ENCODE measurements at places on chromosomes 3 and 15.

DNA sequence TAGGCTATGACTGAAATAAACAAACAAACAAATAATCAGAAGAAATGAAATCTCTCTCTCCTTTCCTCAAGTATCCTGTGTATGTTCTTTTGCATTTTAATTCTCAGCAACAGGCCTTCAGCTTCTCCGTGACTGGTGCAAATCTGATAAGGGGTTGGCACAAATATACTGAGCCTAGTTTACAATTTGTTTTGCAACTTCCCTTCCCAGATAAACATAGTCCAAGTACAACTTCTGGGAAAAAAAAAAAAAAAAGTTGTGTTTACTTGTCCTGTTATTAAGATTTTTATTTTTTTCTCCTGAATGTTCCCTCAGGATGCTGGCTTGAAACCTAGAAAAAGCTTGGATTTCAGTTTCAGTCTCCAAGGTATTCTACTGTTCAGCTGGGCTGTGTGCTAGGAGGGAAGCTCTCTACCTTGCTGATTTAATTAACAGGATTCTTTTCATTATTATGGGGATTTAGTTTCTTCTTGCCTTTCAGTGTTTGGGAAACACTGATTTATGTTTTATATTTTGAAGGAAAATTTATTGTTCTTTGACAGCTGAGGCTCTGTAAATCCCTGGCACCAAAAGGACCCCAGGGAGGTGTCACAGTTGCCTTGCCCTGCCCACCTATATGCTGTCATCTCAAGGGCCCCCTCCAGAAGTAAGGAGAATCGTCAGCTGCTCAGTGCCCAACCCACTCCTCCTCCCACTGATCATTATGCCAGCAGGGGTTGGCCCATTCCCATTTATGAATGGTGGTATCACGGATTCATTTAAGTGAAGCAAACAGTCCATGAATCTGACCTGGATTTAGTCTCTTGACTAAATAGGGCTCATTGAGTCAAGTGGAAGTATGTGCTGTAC, 185.2 kb downstream of the MEIS2 start:
- no peak for DNase-seq

DNA sequence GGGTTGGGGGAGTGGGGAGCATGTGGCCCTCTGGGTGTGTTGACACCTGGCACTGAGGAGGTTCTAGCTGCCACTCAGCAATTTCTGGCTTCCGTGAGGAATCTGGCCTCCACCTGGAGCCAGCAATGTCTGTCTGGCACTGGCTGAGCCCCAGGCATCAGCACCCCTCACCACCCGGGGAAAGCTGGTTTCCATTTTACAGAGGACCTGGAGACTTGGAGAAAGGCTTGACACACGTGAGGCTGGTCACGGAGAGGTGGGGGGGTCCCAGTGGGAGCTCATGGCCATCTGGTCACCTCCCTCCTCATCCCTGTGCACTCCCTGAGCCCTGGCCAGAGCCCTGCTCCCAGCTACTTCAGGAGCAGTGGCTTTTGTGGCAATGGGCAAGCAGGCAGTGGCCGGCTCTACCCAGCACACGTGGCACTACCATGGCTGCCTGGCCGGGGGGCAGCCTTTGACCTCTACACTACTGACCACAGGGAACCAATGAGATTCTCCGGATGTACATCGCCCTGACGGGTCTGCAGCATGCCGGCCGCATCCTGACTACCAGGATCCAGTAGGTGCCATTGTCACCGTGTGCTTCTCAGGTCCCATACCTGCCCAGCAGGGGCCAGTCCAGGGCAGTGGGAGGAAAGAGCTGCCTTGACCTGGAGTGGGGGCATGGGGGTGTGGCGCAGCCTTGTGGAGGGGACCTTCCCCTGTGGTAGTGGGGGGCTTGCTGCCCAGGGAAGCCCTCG, 28.5 kb downstream of the ACAD9 start:
- DNase-seq = no peak

- no peak for DNase-seq
These were observed 5.0 kb downstream of the ISLR start for GRCh38 chr15:74178326-74179100.

DNA sequence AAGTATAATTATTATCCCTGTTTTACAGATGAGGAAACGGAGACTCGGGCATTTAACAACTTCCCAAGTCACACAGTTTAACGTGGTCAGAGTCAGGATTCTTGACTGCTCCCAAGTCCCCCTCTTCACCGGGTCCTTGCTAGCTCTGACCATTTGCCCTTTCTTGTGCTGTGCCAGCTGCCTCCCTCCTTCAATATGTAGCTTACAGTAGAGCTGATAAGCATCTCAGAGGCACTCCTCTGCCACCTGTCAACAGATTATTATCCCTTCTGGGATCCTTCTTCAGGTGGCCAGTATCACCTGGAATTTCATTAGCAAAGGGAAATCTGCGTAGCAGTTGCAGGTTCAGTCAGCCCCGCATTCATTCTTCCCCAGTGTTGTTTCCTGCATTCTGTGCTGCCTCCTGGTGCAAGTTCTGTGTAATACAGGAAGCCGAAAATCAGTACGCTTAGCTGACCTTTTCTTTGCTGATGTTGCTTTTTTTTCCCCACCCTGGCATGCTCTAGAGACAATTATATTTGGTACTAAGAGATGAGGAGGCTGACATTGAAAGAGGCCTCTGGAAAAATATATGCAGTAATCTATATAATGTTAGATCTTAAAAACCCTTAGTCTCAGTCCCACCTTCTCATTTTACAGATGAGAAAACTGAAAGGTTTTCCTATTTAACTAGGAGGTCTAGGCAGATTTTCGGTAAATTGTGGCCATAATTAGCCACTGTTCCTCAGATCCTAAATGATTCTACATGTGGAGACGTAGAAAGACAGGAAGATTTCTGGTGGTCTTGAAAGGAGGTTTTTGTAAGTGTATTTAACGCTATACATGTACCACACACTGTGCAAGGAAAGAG, 24.8 kb downstream of the TMOD2 start:
- peak; percentile 52 for DNase-seq

DNA sequence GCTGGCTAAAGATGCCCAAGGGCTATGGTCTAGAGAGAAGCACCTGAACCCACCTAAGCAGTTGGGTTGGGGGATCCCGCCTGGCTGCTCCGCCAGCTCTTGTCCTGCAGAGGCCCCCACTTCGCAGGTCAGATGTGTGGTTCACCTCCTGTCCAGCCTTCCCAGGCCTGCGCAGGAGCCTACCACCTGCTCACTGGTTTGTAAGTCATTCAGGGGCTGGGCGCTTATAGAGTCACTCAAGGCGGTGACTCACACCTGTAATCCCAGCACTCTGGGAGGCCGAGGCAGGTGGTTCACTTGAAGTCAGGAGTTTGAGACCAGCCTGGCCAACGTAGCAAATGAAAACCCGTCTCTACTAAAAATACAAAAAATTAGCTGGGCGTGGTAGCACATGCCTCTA, 3.9 kb upstream of the FURIN start:
- DNase-seq = no peak

DNA sequence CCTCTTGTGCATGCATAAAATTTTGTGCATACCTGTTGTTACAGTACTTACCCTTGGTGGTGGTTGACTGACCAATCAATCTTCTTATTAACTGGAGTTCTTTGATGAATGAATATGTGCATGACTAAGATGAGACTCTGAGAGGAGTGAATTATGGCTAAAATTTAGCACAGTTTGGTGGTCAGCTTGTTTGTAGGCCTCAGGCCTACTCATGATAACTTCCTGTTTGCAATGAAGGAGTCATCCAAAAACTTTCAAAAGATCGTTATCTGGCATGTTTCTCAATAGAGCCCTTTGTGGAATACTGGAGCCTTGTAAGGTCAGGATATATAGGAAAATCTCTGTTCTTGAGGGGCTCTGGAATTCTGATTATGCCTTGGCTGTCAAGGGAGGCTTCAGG, 66.5 kb downstream of the LEKR1 start:
- no peak for DNase-seq

DNA sequence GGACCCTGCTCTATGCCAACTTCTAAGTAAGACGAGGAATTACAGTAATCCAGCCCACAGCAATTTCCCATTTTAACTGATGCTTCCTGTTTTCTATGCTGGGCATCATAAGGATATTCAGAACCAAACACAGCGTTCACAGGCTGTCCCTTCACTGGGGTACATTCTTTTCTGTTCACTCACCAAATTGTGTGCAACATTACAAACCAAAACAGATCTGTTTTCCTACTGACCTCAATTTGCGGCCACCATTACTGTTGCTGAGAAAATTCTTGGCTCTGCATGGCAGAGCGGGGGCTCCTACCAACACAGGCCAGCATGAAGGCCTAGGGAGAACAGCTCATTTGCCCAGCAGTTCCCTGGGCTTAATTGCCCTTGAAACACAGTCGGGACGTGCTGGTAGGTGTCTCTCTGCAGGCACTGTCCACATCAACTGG, 76.5 kb downstream of the MYO1E start:
- DNase-seq = no peak

GRCh38 chr15:93214106-93214505, 125.1 kb upstream of the RGMA start:
- DNase-seq = no peak

GRCh38 chr15:68204776-68205557, at the start of gene CALML4:
CALML4 (minus strand) TSS chr15:68205332; CDS start chr15:68205247, 85 bp downstream.
- no peak for DNase-seq

DNA sequence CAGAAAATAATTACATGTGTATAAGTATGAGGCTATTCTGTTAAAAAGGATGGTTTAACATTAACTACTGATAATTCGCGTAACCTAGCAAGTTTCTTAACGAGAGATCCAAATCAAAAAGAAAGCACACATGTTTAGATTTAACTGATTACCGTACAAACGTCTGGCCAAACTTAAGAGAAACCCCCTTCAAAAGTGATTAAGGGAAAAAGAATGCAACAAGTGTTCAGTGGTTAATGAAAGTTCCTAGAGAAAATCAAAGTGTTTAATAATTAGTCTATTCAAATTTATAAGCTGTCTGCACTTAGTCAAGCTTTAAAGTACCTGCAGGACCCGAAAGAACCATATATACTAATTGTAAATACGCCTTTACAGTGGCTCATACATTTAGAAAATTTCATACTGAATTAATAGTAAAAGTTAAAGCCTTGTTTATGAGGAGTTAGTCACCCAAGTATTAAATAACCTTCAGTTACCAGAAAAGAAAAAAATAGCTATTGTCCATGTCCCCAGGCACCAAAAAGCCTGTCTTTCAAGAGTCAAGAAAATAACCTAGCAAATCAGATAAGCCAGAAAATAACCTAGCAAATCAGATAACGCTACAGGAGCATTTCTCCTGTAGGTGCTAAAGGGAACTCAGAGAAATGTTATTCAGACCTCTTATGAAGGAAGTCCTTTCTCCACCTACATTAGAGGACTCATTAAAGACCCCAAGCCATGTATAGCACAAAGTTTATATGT, 34.6 kb downstream of the ZNF589 start:
- DNase-seq = no peak

DNA sequence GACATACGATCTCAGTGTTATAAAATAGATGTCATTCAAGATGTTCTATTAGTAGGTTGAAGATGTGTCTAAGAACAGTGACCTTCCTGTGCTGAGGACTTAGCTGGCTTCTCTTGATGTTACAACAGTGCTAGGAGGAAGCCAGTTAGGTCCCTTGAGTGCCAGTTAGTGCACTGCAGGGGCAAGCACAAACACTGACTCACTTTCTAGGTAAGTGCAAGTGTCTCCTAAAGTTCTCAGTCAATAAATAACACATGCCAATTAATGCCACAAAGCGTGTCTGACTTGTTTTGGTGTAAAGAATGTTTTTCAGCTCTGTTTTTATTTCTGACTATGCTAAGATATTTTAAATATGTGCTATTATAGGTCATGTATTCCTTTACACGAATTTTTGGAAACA, 211.8 kb downstream of the NAALADL2 start:
- DNase-seq = no peak

GRCh38 chr3:8279886-8280550, 221.6 kb upstream of the LMCD1 start:
- no peak for DNase-seq

DNA sequence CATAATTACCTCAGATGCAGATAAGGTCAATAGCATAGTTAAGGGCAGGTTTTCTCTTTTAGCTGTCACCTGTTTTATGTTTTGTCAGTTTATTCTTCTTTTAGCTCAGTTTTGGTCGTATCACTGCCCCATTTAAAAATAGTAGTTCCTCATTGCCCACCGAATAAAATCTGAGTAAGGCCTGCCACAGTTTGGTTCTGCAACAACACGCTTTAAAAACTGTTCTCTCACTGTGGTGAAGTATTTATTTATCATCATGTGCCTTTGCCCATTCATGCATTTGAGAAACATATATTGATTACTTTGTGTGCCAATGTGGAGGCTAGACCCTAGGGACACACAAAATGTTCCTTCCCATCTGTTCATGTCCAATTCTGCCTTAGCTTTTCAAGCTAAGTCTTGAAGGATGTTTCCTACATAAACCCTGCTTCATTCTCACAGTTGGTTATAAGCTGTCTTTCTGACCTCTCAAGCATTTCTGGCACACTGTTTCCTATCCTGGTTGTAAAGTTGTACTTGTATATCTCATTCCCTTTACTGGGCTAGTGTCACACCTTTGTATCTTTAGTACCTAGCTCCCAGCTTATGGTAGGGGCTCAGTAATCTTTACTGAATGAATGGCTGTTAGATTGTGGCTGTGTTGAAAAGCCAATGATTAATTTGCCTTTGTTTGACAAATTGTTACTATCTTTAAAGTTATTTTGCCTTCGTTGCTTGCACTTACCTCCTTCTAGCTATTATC, 23.9 kb downstream of the AKAP13 start:
- DNase-seq = no peak

GRCh38 chr15:35755237-35755802, 209.4 kb upstream of the DPH6 start:
- no peak for DNase-seq

DNA sequence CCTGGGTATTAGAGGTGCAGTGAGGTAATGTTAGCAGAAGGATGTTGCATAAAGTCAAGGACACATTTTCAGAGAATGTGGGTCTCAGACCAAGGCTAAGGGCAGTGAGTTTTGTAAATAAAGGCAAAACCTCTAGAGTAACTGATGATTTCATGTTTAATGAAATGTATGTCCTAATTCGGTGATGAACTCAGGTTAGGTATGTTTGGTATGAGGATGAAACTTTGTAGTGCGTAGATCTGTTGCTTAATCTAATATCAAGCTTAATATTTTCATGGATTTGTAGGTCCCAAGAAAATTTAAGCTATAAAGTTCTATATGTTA, 3.6 kb downstream of the USP50 start:
- DNase-seq = no peak

DNA sequence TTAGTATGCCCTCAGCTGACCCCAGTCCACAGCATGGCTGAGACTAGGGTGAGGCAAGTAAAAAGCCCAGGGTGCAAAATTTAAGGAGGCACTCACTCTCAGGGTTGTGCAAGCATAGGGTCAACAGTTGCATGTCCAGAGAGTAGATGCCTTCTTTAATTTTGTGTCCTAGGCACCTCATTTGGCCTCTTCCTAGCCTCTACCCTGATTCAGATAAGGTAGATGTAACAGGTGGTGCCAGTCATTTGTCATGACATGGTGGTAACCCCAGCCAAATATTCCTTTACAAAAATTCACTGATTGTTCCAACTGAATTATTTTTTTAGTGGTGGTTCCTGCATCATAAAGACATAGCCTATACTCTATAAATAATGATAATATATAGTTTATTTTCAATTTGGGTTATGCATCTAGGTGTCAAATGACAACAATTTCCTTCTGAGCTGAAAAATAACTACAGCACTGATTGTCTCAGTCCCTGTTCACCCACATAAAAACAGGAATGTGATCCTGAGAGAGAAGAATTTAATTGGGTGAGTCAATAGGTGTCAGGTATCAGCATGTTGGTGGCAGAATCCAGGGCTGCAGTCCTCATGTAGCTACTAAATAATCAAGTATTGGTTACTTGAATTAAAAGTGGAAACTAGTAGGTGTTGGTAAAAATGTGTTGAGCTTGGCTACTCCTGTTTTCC, 44.2 kb upstream of the TIPARP start:
- no peak for DNase-seq

Measured in neural crest cell (in vitro differentiated cells).